CD4-positive, alpha-beta T cell (primary cell): ENCODE measurements at places on chromosomes 2 and 18. TPM values are rescaled to one million over a fixed set of nuclear protein-coding genes. Genes with fewer than 3 reads are reported as not detected.

PJVK gene
- total RNA-seq = 4.2 TPM

- no peak for DNase-seq
These were observed 35.6 kb downstream of the EPAS1 start for GRCh38 chr2:46332686-46333281.

DNA sequence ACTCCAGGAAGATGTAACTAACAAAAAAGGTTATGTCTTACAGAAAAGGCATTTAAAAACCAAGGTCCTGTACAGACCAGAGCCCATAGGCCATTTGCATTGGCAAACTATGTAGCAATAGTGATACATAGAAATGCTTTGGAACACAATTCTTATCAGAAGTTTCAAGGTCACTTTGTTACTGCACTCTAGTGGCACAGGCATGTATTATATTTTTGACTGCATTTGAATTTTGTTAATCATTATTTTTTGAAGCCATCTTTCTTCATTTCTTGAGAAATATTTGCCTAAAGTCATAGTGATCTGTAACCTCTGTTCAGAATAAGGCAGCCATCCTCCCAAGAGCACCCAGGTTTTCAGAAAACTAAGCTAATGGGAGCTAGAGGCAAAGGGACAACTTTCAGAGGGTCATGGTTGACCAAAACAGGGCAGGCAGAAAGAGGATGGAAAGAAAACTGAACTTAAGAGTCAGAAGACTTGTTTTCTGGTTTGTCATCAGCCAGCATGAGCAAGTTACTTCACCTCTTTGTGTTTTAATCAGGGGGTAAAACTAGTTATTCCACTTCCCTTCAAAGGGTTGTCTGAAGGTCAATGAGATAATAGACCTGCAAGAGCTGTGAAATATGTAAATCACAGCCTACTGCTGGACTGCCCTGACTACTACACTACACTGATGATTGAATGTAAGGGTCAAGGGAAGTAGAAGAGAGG, 41.5 kb downstream of the SLC38A11 start:
- DNase-seq = no peak

- peak; percentile 13 for DNase-seq
These were observed 423.3 kb downstream of the LPIN1 start for GRCh38 chr2:12169721-12170120.

DNA sequence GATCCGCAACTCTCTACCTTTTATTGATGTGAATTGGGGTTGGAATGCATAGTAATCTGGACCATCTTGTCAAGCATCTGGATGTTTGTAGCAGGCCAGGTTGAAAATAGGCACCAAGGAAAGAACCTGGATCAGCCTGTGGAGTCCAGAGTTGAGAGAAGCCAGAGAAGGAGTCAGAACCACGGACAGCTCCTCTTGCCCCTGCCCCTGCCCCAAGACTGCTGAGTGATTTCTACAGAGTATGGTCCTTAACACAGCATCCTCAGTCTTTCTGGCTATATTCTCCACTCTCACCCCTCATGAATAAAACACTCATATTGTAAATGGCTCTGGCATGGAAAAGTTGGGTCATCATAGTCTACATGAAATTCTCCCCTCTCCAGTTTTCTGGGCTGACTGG, 154.6 kb downstream of the LOXHD1 start:
- DNase-seq = no peak
